ENCODE measurements at places on chromosomes 7 and 10.

DNA sequence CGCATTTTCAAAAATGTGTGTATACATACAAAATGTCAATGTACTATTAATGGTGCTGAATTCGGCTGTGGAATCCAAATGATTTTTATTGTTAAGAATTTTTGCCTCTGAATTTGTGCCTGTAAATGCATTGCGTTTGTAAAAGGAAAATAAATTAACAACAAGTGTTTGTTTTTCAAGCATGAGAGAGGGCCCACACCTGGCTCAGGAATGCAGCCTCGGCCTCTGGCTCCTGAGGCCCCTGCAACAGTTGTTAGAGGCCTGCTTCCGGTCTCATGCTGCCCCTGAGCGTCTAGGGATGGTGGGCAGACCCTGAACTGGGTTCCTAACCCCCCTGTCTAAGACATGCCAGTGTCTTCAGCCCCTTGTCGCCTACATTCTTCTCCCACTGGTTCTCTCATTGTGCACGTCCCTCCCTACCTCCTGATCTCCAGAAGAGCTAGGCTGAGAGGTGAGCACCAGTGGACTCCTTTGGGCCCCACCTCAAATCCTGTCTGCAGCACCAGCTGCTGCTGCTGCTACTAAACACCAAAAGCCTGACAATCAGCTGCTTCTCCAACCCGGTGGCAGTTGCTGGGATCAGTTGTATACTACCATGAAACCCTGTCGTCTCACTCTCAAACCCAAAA, 1.9 kb upstream of the BTBD16 start:
- H3K27ac ChIP-seq = no peak overlapping the region
- no peaks in the 10 kb centered on the region for H3K36me3 ChIP-seq
- H3K4me3 ChIP-seq = no peak overlapping the region
- H3K27me3 ChIP-seq = no peaks in the 10 kb centered on the region

DNA sequence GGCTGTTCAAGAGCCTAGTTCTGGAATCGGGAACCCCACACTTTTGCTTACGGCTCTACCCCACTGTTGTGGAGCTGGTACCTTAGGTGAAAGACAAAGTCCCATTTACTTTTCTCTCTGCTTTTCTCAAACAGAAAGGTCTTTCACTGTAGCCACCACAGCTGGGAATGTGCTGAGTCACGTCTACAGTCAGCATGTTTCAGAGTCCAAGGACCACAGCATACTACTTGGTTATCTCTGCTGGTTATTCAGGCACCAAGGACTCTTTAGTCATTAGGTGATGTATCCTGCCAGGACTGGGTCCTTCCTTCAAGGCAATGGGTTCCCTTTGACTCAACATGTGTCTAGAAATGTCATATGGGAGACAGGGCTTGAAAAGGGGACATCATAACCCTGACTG, 266.8 kb upstream of the STEAP1 start:
- no peaks in the 10 kb centered on the region for H3K27me3 ChIP-seq
- no peaks in the 10 kb centered on the region for H3K36me3 ChIP-seq
- no peak overlapping the region for H3K4me3 ChIP-seq
- H3K4me1 ChIP-seq = no peaks in the 10 kb centered on the region
- H3K27ac ChIP-seq = no peak overlapping the region

- H3K4me3 ChIP-seq = no peak overlapping the region
- H3K36me3 ChIP-seq = no peaks in the 10 kb centered on the region
- no peak overlapping the region for H3K27ac ChIP-seq
Measured at GRCh38 chr10:113823389-113823788, 30.5 kb downstream of the DCLRE1A start.

DNA sequence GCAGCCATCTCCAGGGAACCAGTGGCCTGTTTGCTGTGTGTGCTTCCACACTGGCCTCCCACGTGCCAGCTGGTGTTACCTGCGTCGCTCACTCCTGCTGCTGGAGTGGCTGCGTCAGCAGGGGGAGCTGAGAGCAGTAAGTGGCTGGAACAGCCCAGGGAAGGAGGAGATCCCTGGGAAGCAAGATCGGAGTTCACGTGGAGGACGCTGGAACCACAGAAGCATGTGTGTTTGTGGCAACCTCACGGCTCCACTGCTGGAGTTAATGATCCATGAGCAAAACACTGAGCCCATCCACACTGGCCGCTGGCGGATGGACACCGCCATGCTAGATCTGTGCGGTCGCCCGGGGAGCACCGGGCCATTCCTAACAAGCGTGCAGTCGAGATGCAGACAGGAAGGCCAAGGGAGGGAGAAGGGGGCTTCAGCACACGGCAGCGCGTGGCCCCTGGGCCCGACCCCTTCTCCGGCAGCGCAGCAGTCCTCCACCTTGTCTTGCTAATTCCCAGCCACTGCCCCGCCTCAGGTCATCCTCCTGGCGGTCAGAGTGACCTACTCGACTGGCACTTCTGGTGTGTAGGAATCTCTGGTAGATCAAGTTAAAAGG, 68.5 kb upstream of the EEPD1 start:
- no peak for DNase-seq
- H3K4me1 ChIP-seq = peaks cover 4% of the 10 kb centered on the region
- no peak overlapping the region for H3K27ac ChIP-seq

- no peak overlapping the region for H3K27ac ChIP-seq
- no peaks in the 10 kb centered on the region for H3K36me3 ChIP-seq
- H3K4me1 ChIP-seq = no peaks in the 10 kb centered on the region
- H3K4me3 ChIP-seq = no peak overlapping the region
- H3K27me3 ChIP-seq = no peaks in the 10 kb centered on the region
Measured at GRCh38 chr7:16136896-16137295, 284.4 kb downstream of the CRPPA start.

DNA sequence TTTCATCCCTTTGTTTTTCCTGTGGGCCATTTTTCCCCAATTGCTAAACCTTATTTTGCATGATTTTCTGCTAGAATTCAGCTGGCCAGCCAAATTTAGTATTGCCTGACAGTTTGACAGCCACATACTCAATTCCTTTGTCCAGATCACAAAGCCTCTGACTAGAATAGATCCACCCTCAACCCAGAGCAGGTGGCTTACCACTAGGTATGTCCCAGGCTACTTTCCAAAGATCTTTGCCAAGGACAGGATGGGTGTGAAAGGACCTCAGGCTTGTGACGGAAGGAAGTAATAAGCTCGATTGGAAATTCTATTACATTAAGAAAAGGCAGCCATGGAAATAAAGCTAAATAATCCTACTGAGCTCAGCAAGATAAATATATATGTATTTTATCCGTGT, 50.6 kb upstream of the AGK start:
- H3K36me3 ChIP-seq = no peaks in the 10 kb centered on the region
- no peak for DNase-seq
- H3K4me3 ChIP-seq = no peak overlapping the region
- no peaks in the 10 kb centered on the region for H3K27me3 ChIP-seq
- H3K4me1 ChIP-seq = no peaks in the 10 kb centered on the region
- H3K27ac ChIP-seq = no peak overlapping the region

DNA sequence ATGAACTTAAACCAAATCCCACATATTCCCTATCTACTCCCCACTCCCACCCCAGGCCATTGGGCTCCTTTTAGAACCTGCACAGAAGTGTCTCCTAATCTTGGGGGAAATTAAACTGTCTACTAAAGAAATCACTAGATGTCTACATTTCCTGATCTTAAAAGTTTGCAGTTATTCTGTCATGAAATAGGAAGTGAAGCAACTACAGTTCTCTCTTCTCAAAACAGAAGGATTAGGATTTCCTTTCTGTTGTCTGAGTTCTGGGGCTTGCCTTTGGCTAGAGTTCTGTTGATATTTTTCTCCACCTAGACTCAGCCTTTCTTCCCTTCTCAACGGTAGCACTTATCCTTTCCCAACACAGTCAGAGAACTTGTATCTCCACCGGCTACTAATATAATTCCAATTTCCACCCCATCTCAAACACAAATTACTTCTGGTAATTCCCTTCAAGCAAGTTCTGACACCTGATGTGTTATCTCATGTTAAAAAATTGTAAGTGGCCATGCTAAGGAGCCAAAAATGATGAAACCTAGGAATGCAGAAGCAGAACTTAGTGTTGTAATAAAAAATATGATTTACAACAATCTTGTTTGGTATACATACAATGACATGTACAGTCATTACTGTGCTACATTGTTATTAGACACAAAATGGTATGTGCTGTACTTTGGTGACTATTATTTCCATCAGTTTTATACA, 12.1 kb downstream of the OR9A4 start:
- no peaks in the 10 kb centered on the region for H3K27me3 ChIP-seq
- H3K36me3 ChIP-seq = no peaks in the 10 kb centered on the region
- H3K27ac ChIP-seq = peak overlapping the region; percentile 76
- DNase-seq = no peak

GRCh38 chr7:107976620-107977019, 26.3 kb downstream of the LAMB1 start:
- H3K36me3 ChIP-seq = no peaks in the 10 kb centered on the region
- H3K27me3 ChIP-seq = no peaks in the 10 kb centered on the region
- H3K27ac ChIP-seq = no peak overlapping the region
- H3K4me1 ChIP-seq = no peaks in the 10 kb centered on the region
- DNase-seq = no peak
